Left lung (tissue), 14 donors: ENCODE measurements at places on chromosomes 13 and 19.

DNA sequence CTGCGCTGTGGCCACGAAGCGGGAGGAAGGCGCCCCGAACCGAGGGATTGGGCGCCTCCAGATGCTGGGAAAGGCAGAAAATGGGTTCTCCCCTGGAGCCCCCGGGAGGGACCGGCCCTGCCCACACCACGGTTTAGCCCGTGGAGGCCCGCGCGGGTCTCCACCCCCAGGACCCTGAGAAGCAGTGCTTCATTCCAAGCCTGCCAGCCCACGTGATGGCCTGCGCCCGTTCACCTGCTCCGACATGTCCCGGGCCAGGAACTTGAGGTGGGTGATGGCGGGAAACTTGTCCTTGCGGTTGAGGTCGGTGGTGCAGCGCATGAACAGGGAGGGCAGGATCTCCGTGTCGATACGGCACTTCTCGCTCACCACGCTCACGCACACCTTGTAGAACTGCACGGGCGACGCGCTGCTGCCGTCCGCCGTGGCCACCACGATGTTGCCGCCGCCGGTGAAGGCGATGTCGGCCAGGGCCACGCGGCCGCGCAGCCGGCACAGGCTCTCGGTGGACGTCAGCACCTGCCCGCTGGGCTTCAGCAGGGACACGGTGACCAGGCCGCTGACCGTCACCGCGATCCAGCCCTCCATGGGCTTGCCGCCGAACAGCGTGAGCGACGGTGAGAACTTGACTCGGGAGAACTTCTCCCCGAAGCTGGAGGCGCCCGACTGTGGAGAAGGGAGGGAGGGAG, 7.3 kb downstream of the MED16 start:
- DNase-seq = no peak

DNA sequence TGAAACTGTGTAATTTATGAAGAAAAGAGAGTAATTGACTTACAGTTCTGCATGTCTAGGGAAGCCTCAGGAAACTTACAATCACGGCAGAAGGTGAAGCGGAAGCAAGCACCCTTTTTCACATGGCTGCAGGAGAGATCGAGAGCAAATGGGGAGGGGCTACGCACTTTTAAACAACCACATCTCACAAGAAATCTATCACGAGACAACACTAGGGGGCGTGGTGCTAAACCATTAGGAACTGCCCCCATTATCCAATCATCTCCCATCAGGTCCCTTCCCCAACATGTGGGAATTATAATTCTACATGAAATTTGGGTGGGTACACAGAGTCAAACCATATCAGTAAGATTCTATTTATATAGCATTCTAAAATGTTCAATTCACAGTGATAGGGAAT, 114.8 kb upstream of the TRPC4 start:
- DNase-seq = no peak

DNA sequence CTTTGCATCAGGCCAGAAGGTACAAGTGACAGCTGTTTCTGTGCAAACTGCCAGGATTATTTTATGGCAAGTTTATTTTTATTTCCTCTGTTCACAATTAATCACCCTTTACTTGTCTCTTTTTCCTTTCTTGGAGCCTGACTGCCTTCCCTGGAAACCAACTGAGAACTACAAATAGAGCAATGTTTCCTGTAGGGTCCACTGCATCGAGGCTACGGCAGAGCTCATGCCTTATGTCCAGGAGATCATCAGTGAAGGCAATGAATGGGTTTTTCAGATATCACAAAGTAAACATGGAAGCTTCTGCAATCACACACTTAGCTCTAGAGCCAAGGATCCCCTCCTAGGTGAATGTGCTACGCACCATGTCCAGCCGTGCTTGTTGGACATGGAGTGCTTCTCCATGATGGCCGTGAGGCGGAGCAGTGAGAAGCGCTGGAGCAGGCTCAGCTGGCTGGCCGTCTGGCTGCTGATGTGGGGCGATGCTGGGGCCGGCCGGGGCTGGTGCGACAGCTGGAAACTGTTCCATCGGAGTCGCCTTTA, 110.9 kb downstream of the KL start:
- peak; percentile 47 for DNase-seq

GRCh38 chr19:3411636-3412035, 45.3 kb downstream of the NFIC start:
- DNase-seq = no peak

GRCh38 chr13:87169337-87169736, 501.8 kb upstream of the SLITRK5 start:
- no peak for DNase-seq

DNA sequence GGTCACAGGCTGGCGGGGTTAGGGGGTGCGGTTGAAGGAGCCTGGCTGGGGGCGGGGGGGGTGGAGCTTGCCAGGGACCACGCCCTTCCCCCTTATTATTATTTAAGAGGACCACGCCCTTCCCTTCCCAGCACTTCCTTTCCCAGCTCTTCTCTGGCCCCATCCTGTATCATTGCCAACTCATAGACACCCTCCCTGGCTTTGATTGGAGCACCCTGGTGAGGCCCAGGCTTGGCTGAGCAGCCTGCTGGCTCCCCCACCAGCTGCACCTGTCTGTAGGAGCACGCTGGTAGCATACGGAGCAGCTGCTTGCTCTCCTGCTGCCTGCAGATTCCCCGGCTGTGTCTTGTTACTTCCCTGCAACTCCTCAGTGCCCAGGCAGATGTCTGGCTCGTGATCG, 62.5 kb upstream of the PDX1 start:
- DNase-seq = no peak

- no peak for DNase-seq
Observed at GRCh38 chr13:74751739-74752138, 617.5 kb upstream of the KLF12 start.

DNA sequence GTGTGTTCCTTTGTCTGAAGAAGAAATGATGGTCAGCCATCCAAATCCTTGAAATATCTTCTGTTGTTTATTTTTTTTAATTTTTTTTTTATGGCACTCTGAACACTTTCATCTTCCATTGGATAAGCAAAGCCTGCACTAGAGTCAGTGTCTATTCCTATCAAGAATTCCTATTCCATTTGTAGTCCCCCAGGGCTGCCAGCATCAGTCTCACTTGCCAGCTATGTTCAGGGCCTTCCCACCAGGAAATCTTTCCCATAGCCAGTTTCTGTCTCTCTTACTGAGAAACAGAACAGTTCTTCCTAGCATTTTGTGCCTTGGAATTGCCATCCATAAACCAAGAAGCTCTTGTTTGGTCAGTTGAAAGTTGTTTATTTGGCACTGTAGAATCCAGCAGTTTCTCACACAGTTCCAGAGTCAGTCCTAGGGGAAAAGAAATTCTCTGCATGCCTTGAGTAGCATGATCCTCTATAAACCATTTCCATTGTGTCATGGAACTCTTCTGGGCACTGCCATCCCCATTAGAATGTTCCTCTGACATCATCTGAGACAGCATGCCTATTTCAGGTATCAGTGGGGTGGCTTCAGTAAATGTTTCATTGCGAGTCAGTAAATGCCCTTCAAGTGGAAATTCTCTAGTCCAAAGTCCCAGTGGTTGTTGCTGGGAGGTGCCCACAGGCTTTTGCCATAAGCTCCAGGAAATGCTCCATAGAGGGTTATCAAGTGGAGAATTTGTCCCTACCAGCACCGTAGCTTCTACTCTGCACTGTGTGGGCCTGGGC, 18.7 kb upstream of the SPRYD7 start:
- no peak for DNase-seq

GRCh38 chr19:8021374-8021773, 15.9 kb upstream of the ELAVL1 start:
- no peak for DNase-seq

GRCh38 chr19:53365134-53365898, at the start of gene ZNF525:
Gene ZNF525, plus strand, starts transcription at chr19:53365705. Its CDS starts 6,577 bp downstream, at chr19:53372282.
- DNase-seq = peak; percentile 92

DNA sequence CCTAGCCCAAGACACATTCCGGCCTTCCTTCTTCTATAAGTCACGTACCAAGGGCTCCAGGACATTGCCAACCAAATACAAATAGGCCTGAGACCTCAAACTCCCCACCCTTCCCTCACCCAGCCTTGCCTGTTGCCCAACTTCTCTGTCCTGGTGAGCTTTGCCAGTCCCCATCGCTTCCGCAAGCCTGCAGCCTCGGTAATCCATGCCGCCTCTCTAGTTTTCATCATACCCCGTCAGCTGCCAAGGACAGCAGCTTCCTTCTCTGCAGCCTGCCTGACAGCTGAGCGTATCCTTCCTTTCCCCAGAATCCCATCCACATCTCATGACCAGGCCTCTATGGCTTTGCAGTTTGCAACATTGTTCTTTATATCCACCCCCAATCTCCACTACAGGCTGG, 36.6 kb upstream of the POMP start:
- peak; percentile 79 for DNase-seq

- no peak for DNase-seq
Observed at GRCh38 chr13:55106509-55106908, 2034.2 kb upstream of the PRR20A start.

- DNase-seq = no peak
Observed at GRCh38 chr13:46903748-46904147, 6.9 kb upstream of the HTR2A start.

- DNase-seq = peak; percentile 53
Observed at GRCh38 chr19:32976223-32976805, 4.3 kb downstream of the FAAP24 start.

- DNase-seq = no peak
Observed at GRCh38 chr19:29770648-29771047, 41.1 kb upstream of the CCNE1 start.

DNA sequence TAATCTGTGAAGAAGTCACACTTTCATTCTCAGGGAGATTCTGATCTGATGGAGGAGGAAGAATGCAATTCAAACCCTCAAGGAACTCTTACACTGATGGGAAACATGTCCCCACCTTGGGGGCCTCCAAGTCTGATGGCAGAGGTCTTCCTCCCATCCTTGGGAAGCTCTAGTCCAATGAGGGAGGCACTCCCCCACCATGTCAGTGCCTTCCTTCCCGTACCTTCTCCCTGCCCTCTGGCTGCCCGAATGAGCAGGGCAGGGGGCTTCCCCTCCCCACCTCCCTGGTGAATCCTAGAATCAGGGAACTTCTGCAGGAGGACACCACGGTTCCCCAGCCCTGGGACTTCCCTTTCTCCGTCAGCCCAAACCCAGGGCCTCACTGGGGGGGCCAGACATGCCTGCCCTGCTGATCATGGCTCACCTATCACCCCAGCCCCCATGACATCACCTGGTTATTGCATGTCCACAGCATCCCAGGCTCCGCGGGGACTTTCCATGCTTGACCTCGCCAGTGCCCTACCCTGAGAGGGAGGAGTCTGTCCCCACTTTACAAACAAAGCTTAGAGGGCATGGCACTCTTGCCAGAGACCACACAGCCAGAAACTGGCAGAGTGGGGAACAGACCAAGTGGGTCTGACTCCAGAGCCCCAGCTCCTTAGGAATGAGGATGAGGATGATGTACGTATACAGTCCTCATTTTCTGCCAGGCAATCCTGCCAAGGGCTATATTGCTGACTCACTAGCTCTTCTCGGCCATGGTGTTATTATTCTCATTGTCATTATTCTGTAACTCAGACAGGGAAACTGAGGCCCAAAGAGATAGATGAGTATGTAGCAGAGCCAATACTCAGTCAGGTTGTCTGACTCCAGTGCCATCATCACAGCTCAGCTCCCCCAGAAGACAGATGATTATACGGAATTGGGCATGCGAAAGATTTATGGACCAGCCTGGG, 9.6 kb upstream of the BCL3 start:
- peak; percentile 70 for DNase-seq

- no peak for DNase-seq
Observed at GRCh38 chr13:74678308-74678965, 544.2 kb upstream of the KLF12 start.

DNA sequence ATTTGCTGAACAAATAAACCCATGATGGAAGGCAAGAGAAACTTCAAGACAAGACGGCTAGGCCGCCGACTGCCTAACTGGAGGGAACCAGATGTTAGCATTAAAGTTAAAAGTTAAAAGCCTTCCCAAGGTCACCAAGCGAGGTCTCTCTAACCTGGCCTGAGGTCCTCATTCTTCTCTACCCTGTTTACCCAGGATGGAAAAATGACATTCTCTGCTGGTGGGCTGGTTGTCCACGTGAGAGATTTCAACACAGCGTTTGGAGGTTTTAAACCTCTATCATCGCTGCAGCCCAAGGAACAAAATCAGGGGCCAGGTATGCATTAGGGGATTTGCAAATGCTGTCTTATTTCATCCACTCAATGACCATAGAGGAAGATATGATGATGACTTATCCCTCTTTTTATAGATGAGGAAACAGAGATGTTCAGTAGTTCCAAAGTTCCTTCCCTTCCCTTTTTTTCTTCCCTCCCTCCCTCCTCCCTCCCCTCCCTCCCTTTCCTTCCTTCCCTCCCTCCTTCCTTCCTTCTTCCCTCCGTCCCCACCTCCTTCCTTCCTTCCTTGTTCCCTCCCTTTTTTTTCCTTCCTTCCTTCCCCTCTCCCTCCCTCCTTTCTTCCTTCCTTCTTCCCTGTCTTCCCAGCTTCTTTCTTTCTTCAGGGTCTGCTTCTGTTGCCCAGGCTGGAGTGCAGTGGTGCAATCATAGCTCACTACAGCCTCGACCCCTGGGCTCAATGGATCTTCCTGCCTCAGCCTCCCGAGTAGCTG, 79.7 kb downstream of the INSR start:
- no peak for DNase-seq

DNA sequence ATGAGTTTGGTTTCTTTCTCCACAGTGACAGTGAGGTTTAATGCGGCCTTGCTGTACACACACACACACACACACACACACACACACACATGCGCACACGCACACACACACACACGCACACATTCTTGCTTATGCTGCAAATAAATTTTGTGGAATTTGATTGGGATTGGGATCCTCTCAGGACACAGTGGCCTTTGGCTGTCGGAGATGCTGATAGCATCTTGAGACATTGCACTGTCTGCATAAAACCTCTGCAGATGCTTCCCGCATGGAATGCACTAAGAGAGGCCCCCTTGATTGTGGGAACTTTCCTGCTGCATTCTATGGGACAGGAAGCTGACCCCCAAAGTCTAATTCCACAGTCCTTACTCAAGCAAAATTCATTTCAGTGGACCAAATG, 145.6 kb downstream of the FLT1 start:
- no peak for DNase-seq

DNA sequence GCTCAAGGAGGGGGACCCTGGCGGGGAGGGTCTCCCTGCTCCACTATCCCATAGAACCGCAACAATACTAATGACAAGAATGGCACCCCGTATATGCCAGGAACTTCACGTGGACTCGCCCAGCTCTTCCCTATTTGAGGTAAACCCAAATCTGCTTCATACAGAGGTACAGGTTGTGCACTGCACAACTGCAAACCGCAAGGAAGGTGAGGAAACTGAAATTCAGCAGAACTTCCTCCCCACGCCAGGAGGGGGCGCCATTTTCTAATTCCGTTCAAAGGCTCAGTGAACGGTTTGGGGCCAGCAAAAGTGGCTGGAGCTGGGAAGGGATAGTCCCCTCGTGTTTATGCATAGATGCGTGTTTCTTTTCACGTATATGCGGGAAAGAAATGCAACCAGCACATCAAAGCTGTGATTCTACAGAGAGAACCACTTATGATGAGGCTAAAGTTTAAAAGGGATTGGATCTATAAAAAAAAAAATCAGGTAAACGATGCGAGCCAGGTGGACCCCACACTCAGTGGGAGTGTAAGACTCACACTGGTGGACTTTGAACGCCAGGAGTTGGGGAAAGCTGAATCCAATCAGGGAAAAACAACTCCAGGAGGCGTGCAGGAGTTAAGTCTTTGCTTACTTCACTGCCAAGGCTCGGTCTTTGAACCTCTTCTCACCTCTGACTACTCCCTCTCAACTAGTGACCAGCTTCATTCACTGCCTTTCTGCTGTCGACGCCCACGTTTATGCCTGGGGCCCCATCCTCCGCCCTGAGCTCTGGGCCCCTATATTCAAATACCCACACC, 20.3 kb downstream of the C19orf81 start:
- DNase-seq = no peak

GRCh38 chr13:44414716-44415115, 41.1 kb downstream of the SERP2 start:
- no peak for DNase-seq

GRCh38 chr19:6250024-6250615, 29.7 kb downstream of the MLLT1 start:
- no peak for DNase-seq
